CD4-positive, alpha-beta T cell treated with Interleukin-6 for 4 hours (primary cell): ENCODE measurements at places on chromosomes 2 and 18.
A peak's percentile ranks its signal among the peaks of the same experiment; 100 is the strongest.

- no peak for DNase-seq
These were observed 14.5 kb upstream of the LPIN2 start for GRCh38 chr18:3027370-3027891.

DNA sequence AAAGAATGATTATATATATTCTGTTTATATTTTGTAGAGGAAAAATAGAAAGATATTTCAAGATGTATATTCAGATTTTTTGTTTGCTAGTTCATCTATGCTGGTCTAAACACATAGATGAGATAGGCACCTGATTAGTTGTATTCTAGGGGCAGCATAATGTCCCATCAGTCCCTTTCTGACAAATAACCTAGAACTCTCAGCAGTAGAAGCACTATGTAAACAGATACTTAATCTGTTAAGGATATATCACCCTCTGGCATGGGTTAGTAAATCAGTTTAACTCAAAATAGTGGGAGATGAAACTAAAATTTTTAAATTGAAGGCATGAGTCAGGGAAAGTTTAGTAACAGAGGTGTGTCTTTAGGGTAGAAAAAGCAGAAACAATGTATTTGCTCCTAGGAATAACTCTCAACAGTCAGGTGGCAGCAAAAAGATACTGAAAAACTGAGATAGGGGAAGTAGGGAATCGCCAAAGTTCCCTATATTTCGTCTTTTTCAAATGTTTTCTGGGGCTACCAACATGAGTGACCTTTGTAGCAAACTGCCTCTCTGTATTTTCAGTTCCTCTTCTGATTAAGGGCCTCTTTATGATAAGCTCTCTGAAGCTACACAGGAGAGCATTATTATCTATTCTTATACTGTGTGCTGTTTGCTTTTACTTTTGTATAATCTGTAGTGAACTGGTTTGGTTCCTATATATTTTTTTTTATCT is 5.7 kb downstream of the PPP1R1C start:
- DNase-seq = no peak

DNA sequence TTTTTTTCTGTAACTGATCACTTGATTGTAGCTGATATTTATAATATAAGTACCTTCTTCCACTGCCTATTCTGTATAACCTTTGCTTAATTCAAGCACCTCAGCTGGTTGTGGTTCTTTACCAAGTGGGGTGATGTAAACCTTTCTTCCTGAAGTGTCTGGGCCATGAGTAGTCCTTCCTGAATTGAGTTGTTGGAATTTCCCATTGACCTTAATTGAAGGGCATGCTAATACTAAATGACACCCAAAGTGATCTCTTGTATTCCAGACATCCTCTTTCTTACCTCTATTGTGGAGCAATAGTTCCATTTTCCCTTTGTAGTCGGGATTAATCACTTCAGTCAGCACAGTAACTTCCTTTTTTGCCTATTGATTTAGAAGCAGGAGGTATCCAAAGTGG is 1496.8 kb upstream of the CELF4 start:
- no peak for DNase-seq

DNA sequence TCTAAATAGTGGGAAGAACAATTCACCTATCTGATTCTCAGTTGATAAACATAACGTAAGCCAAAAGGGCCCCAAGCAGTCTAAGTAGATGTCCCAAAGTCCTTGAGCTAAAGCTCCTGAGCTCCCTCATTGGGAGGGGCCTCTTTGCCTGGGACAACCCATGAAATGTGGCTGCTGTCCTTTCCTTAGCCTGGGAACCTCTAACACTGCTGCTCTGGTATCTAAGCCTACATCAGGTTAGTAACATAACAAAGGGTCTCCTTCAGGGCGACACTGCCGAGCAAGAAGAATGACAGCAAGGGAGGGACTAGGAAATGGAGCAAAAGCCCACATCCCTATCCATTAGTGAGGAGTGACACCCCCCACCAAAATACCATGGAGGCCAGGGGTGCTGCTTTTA is 98.3 kb downstream of the MAPRE2 start:
- DNase-seq = no peak

GRCh38 chr2:238655198-238655860 is 192.6 kb upstream of the TWIST2 start:
- DNase-seq = no peak

- no peak for DNase-seq
These were observed 345.5 kb upstream of the NT5C1B start for GRCh38 chr2:18934886-18935285.

GRCh38 chr2:240528406-240529040 is 29.3 kb downstream of the ANKMY1 start:
- no peak for DNase-seq

DNA sequence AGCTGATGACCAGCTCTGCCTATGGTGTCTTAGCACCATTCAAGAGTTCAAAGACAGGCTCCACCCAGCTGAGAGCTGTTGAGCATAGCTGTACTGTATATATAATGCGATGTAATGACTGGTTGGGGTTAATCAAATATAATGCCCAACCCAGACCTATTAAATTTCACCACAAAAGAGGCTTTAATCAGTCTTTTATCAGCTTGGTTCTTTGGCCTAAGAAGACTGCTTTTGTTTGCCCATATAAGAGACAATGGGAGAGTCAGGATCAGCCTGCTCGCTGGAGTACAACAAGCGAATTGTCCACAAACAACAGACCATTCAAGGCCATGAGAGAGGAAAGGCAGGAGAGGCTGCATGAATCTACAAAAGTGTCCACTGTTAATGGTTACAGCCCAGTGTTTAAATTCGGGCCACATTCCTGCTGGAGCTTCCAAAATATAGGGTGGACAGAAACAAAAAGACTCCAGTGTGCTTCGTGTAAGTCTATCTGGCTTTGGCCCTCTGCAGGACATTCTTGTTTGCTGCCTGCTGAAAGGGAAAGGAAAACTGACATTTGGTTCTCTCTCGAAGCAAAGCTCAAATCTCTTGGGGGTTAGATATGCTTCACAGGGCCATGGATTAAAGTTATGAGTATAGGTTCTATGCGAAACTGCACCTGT is 299.0 kb upstream of the FBXO11 start:
- DNase-seq = no peak

- DNase-seq = no peak
These were observed 173.0 kb downstream of the PTGR3 start for GRCh38 chr18:75035928-75036327.

GRCh38 chr18:4433717-4434116 is 21.4 kb downstream of the DLGAP1 start:
- no peak for DNase-seq

- peak; percentile 73 for DNase-seq
These were observed 705 bp upstream of the TEX261 start for GRCh38 chr2:70995426-70995729.

GRCh38 chr2:192267484-192267883 is 72.8 kb upstream of the TMEFF2 start:
- no peak for DNase-seq

GRCh38 chr2:80169811-80170594 is 134.5 kb downstream of the LRRTM1 start:
- DNase-seq = no peak

DNA sequence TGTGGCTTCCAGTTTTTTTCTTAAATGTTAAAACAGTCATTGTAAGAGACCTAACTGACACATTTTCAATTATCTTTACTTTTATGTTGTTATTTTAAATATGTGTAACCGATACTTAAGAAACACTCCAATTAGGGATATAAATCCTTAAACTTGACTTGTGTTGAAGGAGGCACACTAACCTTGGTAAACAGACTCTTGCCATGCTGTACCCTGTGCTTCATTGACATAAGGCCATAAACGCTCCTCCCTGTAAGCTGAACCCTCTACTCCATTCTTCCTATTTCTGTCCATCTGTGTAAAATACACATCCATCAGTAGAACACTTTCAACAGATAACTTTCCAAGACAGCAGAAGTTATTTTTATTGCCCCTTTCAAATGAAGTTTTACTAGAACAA is 780.5 kb upstream of the FAM98A start:
- DNase-seq = no peak

- no peak for DNase-seq
These were observed 83.9 kb upstream of the MAPRE2 start for GRCh38 chr18:34957119-34957863.

- no peak for DNase-seq
These were observed 134.1 kb upstream of the CXCR4 start for GRCh38 chr2:136251885-136252585.

DNA sequence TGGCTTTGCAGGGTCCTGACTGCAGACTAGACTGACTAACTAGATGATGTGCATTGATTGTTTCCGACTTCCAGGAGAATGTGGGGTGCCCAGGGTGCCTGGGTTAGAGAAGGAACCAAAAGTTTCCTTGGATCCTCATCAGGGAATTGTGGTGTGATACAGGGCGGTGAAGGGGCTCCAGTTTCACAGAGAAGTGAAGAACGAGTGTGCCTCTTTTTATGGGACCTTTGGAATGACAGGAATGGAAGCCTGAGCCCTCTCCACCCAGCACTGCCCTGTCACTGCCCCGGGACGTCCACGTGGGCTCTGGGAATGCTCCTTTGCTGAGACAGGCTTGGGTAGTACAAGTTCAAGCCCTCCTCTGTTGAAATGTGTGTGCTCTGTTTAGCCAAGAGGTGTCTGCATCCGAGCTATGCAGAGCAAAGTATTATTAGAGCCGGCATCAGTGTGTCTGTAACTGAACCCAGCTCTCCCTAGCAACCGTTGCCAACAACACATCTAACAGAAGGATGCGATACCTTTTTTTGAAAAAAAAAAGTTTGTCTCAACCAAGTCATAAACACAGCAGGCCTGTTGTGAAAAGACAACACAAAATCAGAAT is 183.6 kb downstream of the SMAD7 start:
- no peak for DNase-seq

GRCh38 chr18:25662272-25662671 is 310.3 kb upstream of the ZNF521 start:
- DNase-seq = no peak

DNA sequence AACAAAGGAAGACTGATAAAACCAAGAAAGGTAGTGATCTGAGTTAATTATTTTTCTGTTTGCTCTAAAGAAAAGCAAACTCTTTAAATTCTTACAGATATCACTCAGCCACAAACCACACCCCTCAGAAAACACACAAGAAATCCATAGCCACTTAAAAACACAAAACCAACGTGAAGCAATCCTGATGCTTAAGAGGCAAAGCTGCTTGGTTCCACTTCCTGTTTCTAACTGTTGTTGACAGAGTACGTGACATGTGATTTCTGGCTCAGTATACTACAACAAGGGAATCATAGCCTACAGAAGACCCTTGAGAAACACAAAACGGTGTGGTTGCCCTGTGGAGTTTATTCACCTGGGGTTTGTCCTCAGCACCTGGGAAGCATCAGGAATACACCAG is 240.9 kb upstream of the APCDD1 start:
- no peak for DNase-seq
